Esophagus mucosa (tissue), 1 donor: ENCODE measurements at places on chromosomes 1 and 21.
A peak's percentile ranks its signal among the peaks of the same experiment; 100 is the strongest.

- ATAC-seq = no peak
Measured at GRCh38 chr1:44422161-44422560, 17.1 kb downstream of the RNF220 start.

- ATAC-seq = peak; percentile 90
Measured at GRCh38 chr21:32597205-32597604, 11.9 kb upstream of the TCP10L start.

GRCh38 chr1:113660088-113660487, 99.2 kb downstream of the PHTF1 start:
- no peak for ATAC-seq

GRCh38 chr1:93993731-93994130, 84.5 kb upstream of the GCLM start:
- ATAC-seq = no peak

DNA sequence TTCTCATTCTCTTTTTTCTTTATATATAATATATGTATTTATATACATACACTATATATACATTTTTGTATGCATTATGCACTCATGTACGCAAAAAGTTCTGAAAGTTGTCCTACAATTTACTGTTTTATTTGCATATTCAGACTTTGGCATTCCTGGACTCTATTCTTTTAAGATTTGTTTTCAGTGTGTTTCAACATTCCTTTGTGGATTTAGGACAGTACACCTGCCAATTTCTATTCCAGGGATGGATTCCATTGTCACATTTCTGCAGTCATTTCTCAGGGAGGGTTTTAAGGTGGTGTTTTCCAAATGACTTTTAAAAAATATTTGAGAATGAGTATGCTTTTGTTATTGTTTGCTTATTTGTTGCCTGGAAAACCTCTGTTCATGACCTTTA, 76.2 kb downstream of the TPR start:
- no peak for ATAC-seq

DNA sequence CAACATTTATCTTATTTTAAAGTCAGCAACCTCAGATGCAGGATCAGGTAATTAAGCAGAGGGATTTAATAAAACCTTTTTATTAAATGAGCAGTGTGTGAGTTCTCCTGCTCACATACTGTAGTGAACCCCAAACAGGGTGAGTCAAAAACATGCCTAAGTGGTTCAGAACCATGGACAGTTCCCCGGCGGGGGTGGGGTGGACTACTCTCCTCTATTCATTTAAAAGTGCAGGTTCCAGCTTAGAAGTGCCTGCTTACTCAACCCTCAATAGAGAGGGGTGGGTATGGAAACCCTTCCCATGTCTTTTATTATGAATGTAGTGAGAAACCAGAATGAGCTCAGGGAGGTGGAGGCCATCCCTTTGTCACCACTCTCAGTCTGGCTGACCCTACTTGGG, 397.9 kb downstream of the HHAT start:
- ATAC-seq = peak; percentile 67

DNA sequence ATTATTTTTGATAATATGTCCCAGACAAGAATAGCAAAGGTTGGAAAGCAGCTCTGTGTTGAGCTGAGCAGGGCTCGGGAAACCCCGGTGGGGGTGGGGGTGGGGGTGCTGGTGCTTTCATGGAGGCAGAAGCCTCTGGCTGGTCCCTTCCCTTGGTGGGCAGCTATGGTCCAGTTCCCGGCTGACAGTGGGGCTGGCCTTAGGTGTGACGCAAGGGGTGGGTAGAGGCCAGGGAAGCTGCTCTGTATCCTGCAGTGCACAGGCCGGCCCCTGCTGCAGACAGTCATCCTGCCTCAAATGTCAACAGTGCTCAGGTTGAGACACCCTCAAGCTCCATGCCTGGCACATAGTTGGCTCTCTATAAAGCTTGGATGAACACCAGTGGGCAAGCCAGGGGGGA, 8.9 kb downstream of the ACTL8 start:
- no peak for ATAC-seq

DNA sequence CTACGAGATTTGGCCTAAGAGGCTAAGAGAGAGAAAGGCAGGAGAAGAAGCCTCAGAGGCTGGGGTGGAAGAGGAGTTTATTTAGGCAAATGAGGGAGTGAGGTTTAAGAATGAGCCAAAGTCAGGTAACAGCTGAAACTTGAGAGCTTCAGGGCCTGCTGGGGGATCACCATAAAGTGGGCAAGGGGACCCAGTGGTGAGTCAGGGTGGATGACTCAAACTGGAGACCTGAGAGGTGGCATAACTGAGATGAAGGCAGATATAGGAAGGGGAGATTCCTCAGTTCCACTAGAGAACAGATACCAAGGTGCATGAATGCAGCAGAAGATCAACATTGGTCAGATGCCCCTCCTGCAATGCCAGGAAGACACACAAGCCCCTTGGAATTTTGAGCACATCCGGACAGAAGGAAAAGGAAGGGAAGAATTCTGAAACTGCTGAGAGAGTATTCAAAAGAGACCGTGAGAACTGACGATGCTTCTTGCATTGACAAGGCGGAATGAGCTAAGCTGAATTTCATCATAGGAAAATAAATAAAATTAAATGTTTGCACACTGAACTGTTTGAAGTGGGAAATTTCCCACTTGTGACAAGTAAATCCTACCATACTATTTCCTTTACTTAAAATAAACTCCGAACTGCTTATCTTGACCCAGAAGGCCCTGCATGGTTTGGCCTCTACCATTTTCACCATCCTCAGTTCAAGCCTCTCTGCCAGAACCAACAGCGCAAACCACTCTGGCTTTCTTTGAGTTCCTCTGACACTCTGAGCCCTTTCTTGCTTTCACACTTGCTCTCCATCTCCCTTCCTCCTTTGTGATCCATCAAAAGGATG, 94.1 kb downstream of the NMNAT2 start:
- no peak for ATAC-seq

GRCh38 chr1:156808186-156809030, 8.2 kb downstream of the SH2D2A start:
- no peak for ATAC-seq

- ATAC-seq = peak; percentile 65
Measured at GRCh38 chr1:154170547-154171222, 15.8 kb upstream of the NUP210L start.

DNA sequence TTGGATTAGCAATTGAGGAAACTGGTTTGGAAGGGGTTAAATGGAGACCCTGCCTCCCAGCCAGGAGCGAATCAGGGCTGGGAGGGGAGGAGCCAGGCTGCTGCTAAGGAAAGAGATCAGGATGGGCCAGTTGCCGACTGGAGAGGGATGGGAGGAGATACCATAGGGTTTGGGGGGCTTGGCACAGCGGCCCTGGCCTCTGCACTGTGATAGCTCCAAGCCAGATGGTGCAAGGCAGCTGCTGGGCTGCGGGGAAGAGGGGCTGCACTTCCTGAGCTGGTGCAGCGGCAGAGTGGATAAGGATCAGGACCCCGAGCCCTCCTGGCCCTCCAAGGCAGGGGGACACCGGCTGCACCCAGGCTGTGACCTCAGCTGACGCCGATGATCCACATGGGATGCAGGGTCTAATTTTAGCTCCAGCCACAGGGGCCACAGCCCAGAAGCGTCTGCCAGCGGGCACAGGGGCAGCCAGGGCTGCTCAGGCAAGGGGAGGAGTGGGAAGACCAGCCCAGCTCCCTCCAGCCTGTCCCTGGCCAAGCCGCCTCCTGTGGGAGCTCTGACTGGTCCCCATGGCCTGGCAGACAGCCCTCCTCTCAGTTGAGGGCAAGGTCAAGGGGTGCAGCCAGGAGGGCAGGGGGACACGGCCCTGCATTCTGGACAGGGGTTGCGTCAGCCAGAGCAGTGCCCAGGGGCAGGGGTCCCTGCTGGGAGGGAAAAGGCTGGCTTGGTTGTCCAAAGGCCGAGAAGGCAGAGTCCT, at the start of gene EXTL1:
Gene EXTL1 (plus strand): TSS at position 129 of the 757 bp plus-strand sequence. CDS start 872 bp downstream, outside the sequence.
- ATAC-seq = no peak

- no peak for ATAC-seq
Measured at GRCh38 chr1:22699681-22700520, 10.7 kb upstream of the EPHB2 start.

DNA sequence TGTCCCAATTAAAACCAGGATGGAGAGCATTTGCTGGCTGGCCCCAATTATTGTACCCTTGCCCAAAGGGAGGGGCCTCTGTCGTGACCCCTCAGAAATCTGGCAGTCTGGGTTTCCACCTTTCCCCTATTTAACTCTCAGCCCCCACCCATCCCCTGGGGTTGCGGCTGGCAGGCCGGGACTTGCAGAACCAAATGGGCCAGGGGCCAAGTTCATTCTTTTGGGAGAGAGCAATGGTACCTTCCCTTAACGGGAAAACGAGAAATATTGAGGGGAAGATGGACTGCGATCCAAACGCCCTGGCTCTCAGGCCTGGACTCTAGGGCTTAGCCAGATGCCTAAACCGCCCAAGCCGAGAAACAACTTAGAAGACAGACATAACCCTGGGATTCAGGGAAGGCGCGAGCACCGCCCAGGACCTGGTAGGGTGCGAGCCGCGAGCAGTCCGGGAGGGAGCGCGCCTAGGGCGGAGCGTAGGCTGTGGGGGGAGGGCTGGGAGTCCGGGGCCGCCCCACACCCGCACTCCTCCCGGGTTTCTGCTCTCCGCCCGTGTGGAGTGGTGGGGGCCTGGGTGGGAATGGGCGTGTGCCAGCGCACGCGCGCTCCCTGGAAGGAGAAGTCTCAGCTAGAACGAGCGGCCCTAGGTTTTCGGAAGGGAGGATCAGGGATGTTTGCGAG, at the start of gene SLC27A3:
Gene SLC27A3 (plus strand): TSS at position 628 of the 678 bp plus-strand sequence. CDS start 91 bp downstream, outside the sequence.
- peak; percentile 71 for ATAC-seq

DNA sequence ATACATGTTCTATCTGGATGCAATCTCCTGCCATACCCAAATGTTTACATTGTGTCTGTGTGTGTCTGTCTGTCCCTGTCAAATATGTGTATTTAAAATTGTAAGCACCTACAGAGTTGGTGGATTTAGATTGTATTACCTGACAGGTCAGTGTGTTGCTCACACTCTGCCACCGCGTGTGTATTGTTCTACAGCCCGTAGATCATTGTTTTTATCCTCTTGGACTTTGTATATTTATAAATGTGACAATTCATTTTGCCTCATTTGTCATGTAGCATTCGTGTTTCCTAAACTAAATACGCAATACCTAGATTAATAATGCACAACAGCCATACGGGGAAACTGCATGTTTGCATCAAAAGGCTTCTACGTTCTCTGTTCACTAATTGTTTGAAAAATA, 634 bp downstream of the ALG14 start:
- ATAC-seq = peak; percentile 48

DNA sequence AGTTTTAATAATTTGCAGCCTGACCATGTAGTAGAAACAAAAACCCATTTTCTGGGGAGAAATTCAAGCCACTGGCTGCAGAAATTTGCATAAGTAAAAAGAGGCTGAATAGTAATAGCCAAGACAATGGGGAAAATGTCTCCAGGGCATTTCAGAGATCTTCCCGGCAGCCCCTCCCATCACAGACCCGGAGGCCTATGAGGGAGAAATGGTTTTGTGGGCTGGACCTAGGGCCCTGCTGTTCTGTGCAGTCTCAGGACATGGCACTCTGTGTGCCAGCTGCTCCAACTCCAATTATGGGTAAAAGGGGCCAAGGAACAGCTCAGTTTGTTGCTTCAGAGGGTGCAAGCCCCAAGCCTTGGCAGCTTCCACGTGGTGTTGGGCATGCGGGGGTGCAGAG, 39.7 kb upstream of the FNBP1L start:
- ATAC-seq = no peak

DNA sequence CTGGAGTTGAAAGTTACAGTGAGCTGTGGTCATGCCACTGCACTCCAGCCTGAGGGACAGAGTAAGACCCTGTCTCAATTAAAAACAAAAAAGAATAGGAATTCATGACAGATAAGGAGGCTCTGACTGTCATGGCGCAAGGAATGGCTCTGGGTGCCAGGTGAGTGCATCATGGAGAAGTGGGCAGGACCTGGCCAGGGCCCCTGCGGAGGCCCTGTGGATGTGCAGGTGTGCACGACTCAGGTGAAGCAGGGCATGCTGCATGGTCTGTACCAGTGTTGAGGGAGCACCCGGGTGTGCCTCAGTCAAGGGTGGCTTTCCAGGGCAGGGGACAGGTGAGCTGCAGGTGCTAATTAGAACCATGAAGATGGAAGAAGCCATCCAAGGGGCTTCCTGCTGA, 14.0 kb downstream of the SLC1A7 start:
- no peak for ATAC-seq

DNA sequence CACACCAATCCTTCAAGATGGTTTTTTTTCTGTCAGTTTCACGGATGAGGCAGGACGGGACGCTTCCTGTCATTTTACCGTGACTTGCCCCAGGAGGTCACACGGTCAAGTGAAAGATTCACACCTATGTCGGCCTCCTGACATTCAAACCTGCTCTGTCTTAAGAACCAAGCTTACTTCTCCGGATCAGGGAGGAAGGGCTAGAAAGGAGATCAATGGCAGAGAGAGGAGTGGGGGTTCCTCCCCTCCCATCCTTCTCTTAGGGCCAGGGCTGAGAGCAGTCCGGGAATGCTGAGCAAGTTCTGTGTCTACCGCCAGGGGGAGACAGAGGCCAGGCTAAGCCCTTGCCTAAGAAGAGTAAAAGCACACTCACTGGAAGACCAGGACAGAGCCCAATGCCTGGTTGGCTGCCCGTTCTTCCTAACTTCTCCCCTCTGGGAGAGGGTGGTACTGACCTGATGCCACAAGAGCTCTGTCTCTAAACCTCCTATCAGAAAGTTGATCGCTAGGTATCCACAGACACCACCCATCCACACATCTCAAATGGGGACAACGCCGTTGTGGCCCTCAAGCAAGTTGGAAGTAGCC, 1.1 kb upstream of the PPM1J start:
- ATAC-seq = peak; percentile 67

DNA sequence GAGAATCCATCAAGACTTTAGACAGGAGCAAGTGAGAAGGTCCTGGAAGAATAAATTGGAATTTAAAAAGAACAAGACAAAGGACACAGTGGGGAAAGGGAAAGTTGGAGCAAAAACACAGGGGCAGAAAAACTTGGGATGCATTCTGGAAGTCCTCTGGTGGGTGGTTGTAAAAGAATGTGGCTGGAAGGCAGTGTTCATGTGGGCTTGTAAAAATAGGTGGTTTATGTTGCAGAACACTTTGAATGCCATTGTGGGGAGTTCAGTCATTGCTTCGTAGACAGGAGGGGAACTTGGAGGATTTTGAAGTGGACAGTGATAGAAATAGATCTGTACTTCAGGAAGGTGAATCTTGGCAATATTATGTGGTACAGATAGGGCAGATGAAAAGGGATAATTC, 15.2 kb downstream of the KIF1B start:
- ATAC-seq = no peak

GRCh38 chr1:5857011-5857410, 135.2 kb downstream of the NPHP4 start:
- ATAC-seq = no peak

- no peak for ATAC-seq
Measured at GRCh38 chr21:38848187-38848609, 42.5 kb downstream of the ETS2 start.

GRCh38 chr1:199639453-199639852, 388.1 kb upstream of the NR5A2 start:
- no peak for ATAC-seq

GRCh38 chr1:33997127-33998036, 133.5 kb downstream of the HMGB4 start:
- no peak for ATAC-seq

GRCh38 chr1:57860325-57860724, 436.5 kb upstream of the DAB1 start:
- no peak for ATAC-seq

- peak; percentile 19 for ATAC-seq
Measured at GRCh38 chr1:151511636-151512215, 539 bp downstream of the CGN start.
